ENCODE measurements at places on chromosomes 7 and 10.
A peak's percentile ranks its signal among the peaks of the same experiment; 100 is the strongest.

DNA sequence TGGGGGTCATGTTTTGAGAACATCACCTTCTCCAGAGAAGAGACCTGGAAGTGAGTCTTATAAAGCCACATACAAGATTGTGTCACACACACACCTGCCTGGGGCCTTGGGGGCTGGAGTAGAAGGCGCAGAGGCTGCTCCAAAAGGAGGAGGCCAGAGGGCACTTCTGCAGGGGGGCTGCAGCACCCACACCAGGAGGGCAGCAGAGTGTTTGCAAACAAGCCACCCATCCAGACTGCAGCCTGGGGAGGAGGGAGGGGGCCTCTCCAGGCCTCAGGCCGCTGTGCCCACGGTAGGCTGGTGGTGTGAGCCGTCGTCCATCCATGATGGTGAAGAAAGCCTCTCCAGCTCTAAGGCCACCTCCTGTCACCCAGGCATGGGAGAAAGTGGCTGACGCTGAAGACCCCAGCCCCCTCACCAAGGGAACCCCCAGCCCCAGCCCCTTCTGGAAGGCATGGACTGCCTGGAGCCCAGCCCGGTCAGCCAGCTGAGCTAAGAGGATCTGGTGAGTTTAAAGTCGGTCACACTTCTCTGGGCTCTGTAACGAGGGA, 77.5 kb downstream of the FOXL3 start:
- no peak for DNase-seq

GRCh38 chr7:139916717-139917395, 87.8 kb downstream of the TBXAS1 start:
- no peak for DNase-seq

GRCh38 chr7:93757426-93757825, 133.1 kb downstream of the TFPI2 start:
- no peak for DNase-seq

DNA sequence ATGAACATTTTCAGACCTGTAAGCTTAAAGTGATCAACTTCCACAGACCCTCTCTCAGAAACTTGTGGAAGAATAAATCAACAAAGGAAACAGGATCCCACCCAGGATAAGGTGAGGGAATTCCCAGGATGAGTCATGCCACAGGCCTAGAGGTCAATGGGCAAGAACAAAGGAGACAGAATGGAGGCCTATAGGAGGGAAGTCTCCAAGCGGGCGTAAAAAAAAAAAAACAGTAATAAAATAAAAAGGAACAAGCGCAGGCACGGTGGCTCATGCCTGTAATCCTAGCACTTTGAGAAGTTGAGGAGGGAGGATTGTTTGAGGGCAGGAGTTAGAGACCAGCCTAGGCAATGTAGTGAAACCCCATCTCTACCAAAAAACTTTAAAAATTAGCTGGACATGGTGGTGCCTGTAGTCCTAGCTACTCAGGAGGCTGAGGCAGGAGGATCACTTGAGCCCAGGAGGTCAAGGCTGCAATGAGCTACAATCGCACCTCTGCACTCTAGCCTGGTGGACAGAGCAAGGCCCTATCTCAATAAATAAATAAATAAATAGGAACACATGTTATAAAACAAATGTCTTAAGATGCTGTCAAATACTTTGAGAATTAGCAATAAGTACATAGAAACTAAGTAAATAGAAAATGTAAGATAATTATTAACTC, 8.4 kb downstream of the SORBS1 start:
- no peak for DNase-seq

DNA sequence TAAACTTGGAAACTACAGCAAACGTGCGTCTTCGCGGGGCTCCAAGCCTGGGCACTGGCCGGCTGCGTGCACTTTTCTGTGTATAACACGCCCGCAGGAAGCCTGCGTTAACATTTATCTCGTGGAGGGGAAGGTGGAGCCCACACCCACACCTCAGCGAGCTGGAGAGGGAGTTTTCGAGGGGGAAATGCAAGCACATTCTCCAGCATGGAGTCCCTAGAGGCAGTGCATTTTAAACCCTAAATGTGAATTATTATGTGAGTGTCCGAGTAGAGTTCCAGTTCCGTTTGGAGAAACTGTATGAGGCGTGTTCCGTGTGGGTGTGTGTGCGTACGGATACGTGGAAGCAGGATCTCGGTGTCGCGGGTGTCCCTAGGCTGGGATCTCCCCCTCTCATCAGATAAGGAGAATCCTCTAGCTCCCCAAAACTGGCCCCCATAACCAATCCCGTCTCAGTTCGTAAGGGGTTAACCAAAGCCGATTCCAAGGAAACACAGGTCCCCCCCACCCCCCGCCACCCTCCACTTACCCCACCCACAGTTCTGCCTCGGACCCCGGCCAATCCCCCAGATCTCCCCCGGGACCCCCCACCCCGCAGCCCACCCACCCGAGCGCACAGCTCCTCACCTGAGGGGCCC, 403 bp downstream of the CDK6 start:
- no peak for DNase-seq

GRCh38 chr7:40327873-40328272, 193.1 kb downstream of the SUGCT start:
- DNase-seq, result no peak

GRCh38 chr7:118352867-118353453, 128.5 kb downstream of the ANKRD7 start:
- no peak for DNase-seq

DNA sequence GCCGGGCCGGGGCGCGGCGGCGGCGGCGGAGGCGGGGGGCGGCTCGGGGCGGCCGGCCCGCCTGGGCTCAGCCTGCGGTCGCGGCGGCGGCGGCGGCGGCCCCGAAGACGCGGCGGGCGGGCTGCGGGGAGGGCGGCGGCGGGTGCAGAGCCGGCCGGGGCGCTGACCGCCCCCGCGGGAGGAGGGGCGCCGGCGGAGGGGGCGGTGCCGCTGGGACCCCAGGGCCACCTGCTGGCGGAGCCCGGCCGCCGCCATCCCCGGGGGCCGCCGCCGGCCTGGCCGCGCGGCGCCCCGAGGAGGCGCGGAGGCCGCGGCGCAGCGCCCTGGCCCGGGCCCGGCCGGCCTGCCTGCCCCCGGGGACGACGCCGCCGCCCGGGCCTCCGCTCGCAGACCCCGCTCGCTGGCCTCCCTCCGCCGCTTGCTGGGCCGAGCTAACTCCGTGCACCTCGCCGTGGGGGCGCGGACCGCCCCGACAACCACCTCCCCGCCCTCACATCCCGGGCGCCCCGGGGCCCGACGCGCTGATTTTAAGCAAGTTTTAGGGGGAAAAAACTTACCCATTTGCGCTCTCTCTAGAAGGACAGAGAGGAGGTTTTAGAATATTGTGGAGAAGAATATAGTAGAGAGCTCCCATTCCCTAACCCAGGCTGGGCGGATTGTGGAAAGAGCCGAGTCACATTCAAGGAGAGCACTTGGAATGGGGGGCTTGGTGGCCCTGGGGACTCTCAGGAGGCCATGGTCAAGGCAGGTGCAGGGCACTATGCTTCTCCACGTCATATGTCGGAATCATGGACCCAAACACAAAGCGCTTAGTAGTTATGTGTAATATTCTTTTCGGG, at the start of gene BEND7:
TSS of gene BEND7 (minus strand) at position 140 of the 839 bp plus-strand sequence. CDS start 481 bp downstream, outside the sequence.
- no peak for DNase-seq

GRCh38 chr7:152762056-152762455, 2.5 kb downstream of the ACTR3B start:
- no peak for DNase-seq

- peak; percentile 30 for DNase-seq
Observed at GRCh38 chr7:2886900-2887299, 42.8 kb upstream of the GNA12 start.

DNA sequence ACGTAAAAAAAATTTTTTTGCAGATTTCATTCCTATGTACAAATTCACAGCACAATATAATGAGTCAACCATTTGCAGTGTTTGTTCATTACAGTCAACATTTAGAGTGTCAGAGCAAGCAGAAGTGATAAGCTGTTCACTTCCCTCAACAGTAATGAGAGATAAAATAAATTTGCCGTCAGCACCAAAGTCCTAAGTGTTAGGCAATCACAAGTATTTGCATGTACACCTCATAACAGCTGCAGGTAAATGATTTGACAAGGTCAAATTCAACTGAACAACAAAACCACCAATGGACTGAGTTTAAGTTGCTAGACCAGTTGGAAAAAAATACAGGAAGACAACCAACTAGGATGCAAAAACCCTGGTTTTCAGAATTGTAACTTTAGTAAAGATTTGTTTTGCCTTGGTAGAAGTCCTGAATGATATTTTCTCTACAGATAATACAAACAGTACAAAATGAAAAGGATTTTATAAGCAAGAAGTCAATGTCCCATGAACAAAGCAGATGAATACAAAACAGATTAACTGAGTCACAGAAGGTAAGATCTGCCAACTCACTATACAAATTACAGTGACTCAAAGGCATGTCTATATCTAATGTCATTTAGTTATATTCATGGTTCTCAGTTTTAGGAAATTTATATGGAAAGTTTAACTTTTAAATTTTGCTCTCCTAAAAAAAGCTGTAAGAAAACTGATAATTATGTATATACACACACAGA, 10.4 kb downstream of the RAPGEF5 start:
- DNase-seq, result no peak

- no peak for DNase-seq
Observed at GRCh38 chr10:80769700-80770160, 232.0 kb downstream of the SH2D4B start.

- DNase-seq, result no peak
Observed at GRCh38 chr10:12164085-12164484, 31.6 kb downstream of the NUDT5 start.

DNA sequence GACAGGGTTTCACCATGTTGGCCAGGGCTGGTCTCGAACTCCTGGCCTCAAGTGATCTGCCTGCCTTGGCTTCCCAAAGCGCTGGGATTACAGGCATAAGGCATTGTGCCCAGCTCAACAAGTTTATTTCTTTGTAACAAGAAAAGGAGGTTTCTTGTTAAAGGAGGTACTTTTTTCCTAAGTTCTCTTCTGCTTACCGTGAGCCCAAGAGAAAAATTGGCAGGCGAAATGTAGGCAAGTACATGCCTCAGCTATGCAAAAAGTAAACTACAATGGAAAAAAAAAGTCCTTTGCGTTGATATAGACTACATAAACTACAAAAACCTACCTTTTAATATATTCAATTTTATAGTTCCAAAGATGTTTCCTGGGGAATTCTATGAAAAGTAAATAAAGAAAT, 122.6 kb downstream of the DKK1 start:
- no peak for DNase-seq

- no peak for DNase-seq
Observed at GRCh38 chr7:39016609-39017008, 38.9 kb downstream of the POU6F2 start.

DNA sequence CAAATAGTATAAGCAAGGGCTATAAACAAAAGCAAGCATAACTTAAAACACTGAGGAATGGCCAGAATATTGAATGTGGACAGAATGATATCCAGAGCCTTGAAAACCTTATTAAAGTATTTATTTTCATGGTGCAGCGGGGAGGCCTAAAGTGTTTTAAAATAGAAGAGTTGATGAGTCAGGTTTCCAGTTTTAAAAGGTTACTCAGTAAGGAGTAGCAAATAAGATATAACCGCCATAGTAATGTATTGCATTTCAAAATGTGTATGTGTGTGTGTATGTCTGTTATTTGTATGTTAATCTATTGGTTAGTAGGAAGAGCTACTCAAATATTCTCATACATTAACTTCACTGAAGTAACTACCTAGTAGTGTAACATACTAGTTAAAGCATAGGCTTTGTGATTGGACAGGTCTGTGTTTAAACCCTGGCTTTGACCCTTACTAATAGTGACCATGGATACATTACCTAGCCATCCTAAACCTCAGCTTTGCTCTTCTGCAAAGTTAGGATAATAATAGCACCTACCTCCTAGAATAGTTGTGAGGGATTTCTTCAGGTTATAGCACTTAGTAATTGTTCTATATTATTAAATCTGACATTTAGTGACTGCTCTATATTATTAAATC, 16.9 kb downstream of the CUTC start:
- no peak for DNase-seq

GRCh38 chr7:9709216-9709615, 1264.5 kb upstream of the PHF14 start:
- DNase-seq, result no peak

Data from activated T-cell treated with anti-CD3 and anti-CD28 coated beads, Interleukin-2, amount 50 U/mL, for 1 hour (primary cell).